Fibroblast of skin of left quadriceps (primary cell): ENCODE measurements at places on chromosomes 11 and 22.

- DNase-seq: no peak
These were observed 86.0 kb downstream of the KCNQ1 start for GRCh38 chr11:2530855-2531200.

DNA sequence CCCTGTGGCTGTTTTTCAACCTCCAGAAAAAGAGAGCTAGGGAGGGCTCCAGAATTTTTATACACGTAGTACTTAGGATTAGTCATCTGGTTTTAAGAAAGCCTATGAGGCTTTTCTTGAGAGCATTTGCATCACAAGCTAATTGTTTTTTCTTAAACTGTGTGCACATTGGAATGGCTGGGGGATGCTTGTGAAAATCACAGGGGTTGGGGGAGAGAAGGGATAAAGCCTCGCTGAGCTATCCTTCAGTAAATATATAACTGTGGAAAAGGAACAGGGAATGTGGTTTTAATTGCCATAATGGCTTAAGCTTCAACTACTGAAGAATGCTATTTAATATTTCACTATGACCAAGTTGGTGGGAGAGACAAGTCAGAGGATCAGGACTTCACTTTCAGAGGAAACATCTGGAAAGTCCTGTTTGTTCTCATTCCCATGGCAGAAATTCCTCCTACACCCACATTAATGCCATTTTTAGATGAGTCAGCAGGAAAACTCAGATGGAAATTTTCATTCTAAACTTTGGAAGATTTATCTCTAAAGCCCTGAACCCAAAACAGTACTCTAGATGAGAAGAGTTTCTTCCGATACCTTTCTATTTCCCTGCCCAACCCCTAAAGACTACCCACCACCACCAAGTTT is 591.3 kb downstream of the LRRC4C start:
- DNase-seq: peak; percentile 59

GRCh38 chr11:23181022-23181807 is 320.9 kb upstream of the CCDC179 start:
- no peak for DNase-seq

DNA sequence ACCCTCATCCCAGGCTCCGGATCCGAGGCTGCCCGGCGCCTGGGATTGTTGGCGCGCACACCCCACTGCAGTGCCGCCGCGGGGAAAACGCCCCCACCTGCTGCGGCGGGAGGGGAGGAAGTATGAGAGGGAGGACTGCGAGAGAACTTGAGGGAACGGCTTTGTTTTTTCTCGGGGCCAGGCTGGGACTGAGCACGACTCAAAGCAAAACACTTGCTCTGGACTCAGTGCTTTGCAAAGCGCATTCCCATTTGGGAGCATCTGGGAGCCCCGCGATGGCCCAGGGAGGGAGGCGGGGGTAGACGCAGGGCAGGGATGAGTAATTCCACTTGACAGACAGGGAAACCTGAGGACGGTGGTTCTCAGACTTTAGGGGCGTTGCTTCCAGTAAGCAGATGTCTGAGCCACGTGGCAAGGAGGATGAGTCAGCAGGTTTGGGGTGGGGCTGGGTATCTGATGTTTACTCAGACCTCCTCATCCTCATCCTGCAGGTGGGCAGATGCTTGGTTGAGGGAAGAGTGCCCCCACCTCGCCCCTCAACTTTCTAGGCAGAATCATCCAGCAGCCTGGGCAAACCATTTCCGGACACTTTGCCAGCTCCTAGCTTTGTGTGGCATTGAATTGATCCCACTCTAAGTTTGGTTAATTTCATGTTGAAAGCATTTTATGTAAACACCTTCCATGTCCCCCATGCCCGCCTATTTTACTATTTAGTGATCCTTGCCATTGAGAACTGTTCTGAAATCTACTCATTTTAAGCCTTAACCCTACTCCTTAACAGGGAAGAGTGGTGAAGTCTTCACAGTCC is 1.5 kb downstream of the MIAT start:
- DNase-seq: peak; percentile 84

DNA sequence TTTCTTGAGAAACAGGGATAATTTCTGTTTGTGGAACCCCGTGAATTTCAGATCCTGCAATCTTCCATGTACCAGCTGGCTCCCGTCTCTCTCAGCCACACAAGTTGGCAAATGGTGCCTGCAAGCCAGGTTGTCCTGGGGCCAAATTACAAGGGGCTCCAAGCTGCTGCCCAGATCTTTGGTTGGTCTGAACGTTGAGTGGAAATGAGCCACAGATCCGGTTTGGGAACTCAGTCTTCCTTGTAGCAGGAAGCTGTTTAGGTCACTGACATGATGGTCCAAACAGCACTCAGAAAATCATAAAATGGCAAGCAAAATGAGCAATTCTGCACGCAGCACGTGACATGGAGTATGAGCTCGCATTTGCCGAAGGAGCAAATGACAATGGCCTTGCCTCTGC is 1496.4 kb downstream of the TBC1D22A start:
- no peak for DNase-seq

- no peak for DNase-seq
These were observed 110.9 kb upstream of the GRK3 start for GRCh38 chr22:25453557-25453956.

DNA sequence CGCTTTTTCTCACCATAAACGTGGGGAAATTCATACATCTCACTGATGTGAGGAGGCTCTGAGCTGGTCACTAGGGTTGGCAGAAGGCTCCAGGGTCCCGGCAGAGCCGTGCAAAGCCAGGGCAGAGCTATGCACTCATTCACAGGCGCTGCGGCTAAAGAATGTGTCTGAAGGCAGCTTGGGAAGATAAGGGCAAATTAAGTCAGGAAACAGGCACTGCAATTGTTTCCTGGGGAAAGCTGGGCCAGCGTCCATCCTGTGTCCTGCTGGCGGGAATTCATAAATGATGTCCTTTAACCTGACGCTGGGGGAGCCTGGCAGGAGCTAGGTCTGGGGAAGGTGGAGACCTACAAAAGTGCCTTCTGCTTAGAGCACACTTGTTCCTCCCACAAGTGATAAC is 27.6 kb downstream of the PKNOX2 start:
- DNase-seq: no peak

DNA sequence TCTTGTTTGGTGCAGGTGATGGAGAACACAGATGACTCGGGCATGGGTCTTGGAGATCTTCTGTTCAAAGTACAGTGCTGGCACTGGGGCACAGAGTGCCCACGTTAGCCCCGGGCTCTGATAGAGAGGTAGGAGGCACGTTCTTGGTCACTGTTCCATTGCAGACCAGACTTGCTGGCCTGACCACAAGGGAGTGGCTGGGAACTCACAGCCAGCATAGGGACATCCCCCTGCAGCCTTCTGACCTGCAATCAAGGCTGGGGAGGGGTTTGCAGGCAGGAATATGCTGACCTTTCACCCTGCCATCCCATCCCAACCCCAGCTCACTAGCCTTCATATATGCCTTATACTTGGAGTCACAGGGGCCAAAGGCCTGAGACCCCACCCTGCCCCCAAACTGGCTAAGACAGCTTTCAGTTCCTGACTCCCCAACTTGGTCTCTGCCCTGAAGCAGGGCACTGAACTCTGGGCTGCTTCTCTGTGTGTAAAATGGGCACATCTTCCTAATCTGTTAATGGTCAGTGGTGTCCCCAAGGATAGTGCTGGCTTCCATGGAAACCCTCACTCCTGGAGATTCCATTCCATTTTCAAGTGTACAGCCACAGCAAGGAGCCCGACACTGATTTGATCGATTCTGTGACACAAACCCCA is 4.6 kb downstream of the MRPL49 start:
- no peak for DNase-seq

GRCh38 chr22:35523167-35523947 is 17.3 kb upstream of the RASD2 start:
- no peak for DNase-seq

- DNase-seq: peak; percentile 20
These were observed 10.5 kb downstream of the FGF3 start for GRCh38 chr11:69808667-69809086.

- DNase-seq: no peak
These were observed 86.7 kb upstream of the IZUMO1R start for GRCh38 chr11:94217705-94218104.

DNA sequence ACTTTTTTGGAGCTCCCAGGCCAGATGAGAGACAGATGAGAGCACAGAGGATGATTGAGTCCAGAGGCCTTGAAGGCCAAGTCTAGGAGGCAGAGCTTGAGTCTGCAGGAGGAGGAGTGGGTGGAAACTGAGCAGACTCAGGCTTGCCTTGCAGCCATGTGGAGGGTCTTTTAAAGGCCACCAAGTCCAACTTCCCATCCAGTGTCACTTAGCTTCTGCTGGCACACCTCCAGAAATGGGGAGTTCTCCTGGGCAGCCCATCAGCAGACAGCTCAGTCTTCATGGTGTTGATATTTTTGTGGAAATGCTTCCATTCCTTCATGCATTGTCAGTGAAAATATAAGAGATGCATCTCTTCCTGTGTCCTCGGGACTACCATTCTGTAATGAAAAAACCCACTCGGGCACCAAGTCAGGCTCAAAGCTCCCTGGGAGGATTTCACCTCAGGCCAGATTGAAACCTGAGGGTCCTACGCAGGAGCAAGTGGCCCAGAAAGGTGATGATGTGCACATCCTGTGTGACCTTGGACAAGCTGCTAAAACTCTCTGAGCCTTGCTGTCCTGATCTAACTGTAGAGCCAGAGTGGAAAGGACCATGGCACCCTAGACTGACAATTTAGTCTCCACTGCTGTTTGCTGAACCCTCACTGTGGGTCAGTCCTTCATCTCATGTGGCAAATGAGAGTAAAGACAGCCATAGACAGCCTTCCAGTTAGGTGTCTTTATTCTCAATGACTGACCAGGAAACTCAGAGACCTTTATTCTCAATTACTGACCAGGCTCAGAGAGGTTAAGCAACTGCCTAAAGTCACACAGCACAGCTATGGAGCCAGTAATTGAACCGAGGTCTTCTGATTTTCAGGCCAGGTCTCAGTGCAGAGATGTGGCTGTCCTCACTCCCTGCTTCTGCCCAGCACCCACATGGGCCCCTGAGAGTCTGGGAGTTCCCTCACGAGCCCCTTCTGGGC is 2.9 kb upstream of the LRRC32 start:
- no peak for DNase-seq

DNA sequence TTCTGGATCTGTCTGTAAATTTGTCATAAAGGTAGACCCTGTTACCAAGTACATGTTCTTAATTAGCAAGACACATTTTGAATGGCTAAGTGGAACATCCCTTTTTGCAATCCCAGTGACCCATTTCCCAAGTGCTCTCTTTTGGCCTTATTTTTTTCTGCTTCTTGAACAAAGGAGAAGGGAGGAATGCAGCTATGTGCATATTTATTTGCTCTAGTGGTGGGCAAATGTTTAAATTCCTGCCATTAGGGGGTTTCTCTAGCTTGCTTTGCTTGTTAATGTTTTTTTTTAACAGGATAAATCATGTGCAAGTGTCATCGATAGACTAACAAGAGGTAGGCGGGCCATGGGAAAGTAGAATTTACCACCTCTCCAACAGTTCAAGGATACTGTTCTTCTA is 135.7 kb downstream of the COMMD9 start:
- DNase-seq: no peak
